ENCODE measurements at places on chromosomes 11 and 22.

- no peak for DNase-seq
Measured at GRCh38 chr11:26228778-26229177, 103.2 kb upstream of the ANO3 start.

DNA sequence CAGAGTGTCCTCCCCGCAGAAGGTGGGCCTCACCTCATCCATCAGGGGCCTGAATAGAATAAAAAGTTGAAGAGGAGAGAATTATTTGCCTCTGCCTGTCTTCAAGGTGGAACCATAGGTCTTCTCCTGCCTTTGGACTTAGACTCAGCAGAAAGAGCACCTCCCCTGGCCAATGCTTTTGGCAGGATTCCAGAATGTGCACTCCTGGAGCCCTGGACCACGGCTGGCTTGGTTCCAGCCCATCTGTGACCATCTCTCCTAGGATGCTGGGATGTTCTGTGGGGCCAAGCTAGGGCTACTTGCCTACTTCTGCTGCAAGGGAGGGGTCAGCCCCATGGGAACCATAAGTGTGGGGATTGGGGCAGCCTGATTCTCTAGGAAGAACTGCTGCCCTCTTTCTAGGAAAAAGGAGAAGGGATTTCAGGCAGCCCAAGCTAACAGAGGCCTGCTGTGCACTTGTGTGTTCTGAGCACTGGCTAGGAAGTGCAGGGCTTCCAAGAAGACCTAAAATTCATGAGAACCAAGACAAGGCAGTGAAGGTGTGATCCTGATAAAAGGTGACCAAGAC is 32.2 kb upstream of the SHANK2 start:
- no peak for DNase-seq

DNA sequence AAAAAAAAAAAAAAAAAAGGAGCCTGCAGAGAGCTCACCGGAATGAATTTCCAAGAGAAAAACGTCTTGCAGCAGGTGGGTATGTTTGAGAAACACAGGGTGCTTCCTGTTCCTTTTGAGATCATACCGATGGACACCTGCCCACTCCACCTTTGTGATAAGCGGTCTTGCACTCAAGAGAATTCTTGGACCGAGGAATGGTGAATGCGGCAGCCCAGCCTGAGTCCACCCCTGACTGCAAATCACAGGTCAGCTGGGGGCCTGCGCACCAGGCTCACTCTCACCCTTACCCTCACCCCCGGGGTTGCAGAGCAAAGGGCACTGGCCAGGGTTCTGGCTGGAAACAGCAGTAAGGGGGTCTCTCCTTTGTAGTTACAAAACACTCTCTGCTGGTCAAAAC is 16.8 kb upstream of the TEF start:
- DNase-seq: no peak

DNA sequence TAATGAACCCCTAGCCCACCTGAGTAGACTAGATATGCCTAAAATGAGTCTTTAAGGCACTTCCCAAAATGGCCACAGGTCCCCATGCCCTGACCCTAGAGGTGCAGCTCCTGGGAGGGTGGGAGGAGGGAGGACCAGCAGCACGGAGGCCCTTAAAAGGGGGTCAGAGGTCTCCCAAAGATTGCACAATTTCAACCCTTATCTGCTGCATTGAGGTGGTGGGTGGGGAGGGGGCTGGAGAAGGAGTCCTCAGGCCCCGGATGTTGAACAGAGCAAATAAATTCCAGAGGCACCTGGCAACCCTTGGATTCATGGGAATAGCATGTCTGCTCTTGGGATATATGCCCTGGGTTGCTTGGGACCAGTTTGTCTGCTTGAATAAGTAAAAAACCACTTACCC is 57.6 kb downstream of the NAV2 start:
- no peak for DNase-seq
